ENCODE measurements at places on chromosomes 13 and 19. TPM values are rescaled to one million over a fixed set of nuclear protein-coding genes. Genes with fewer than 3 reads are reported as not detected.

GRCh38 chr19:49829200-49829599 lies 11.1 kb downstream of the MED25 start:
- no peaks in the 10 kb centered on the region for H3K4me1 ChIP-seq
- DNase-seq: no peak
- H3K36me3 ChIP-seq: peaks cover 14% of the 10 kb centered on the region
- no peak overlapping the region for H3K4me3 ChIP-seq
- no peaks in the 10 kb centered on the region for H3K27me3 ChIP-seq
- no peak overlapping the region for H3K27ac ChIP-seq

DNA sequence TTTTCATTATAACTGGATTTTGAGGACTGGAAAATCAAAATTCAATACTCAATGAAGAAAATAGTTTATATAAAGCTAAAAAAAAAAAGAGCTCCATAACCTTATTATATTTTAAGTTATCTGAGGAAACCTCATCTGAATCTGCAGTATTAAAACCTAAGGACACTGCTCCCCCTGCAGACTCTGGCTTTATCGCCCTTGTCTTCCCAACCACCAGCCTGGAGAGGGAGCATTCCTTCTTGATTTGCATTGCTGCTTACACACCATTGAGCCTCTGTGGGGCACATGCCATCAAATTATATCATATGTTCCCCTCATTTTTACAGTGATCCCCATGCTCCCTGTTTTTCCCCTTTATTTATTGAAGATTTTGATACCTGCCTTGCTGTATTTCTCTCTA lies 871.4 kb upstream of the GPC6 start:
- DNase-seq: no peak
- H3K4me1 ChIP-seq: peaks cover 3% of the 10 kb centered on the region
- H3K4me3 ChIP-seq: no peak overlapping the region

GRCh38 chr13:20588529-20589110 lies 21.7 kb downstream of the IFT88 start:
- peaks cover 47% of the 10 kb centered on the region for H3K36me3 ChIP-seq
- DNase-seq: no peak
- H3K27ac ChIP-seq: no peak overlapping the region
- no peaks in the 10 kb centered on the region for H3K4me1 ChIP-seq
- no peaks in the 10 kb centered on the region for H3K27me3 ChIP-seq
- H3K4me3 ChIP-seq: no peak overlapping the region

GRCh38 chr13:95756072-95756471 lies 79.1 kb downstream of the DNAJC3 start:
- no peak overlapping the region for H3K27ac ChIP-seq
- peaks cover 9% of the 10 kb centered on the region for H3K36me3 ChIP-seq
- no peaks in the 10 kb centered on the region for H3K27me3 ChIP-seq
- H3K4me3 ChIP-seq: no peak overlapping the region
- no peak for DNase-seq

DNA sequence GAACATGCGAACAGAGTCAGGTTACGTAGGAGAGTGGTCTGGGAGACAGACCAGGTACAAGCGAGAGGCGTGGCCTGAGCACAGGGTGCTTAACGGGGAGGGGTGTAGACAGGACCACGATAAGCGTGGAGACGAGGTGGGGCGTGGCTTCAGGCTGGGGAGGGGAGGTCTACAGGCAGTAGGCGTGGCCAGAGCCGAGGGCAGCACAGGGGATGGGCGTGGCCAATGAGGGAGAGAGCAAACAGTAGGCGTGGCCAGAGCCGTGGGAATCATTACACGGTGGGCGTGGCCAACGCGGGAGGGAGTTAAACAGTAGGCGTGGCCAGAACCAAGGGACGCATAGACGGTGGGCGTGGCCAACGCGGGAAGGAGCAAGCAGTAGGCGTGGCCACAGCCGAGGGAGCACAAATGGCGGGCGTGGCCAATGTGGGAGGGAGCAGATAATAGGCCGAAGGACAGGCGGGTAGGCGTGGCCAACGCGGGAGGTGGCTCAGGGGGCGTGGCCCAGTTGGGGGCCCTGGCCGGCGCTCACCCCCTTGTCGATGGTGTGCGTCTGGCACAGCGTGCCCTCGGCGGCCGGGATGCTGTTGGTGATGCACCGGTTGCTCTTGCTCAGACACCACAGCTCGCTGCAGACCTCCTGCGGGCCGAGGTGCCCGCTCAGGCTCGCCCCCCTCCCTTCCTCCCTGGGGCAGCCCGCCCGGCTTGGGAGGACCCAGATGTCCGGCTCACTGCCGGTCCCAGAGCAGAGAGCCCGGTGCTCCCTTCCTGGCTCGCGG lies 15.2 kb upstream of the MYO1F start:
- H3K27ac ChIP-seq: peak overlapping the region; percentile 75
- H3K27me3 ChIP-seq: peaks cover 6% of the 10 kb centered on the region
- DNase-seq: peak; percentile 100
- peaks cover 24% of the 10 kb centered on the region for H3K36me3 ChIP-seq

Gene ZNF600
- total RNA-seq: 16.7 TPM

GRCh38 chr13:62093984-62094780 lies 678.5 kb upstream of the PCDH20 start:
- no peak overlapping the region for H3K27ac ChIP-seq
- no peaks in the 10 kb centered on the region for H3K4me1 ChIP-seq
- no peaks in the 10 kb centered on the region for H3K27me3 ChIP-seq
- no peak for DNase-seq
- no peak overlapping the region for H3K4me3 ChIP-seq
- H3K36me3 ChIP-seq: no peaks in the 10 kb centered on the region

Gene EPSTI1
- 44.0 TPM for total RNA-seq

Gene IGFL3
- total RNA-seq: not detected

Gene SPACA4
- total RNA-seq: not detected

DNA sequence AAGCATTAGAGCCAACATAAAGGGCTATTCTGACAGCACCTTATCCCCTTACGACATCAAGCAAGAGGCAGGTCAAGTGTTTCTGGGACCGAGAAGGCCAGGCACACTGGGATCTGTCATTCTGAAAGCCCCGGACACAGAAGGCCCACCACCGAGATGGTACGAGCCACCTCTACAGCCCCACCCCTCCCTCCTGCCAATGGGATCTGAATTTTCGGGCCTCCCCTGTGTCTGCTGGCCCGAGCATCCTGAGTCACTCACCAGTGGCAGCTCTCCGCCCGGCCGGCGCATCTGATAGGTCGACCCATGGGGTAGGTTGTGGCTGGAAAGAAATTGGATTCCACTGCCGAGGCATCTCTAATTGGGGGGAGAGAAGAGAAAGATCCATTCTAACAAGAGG lies 2.6 kb downstream of the TIMM44 start:
- H3K27ac ChIP-seq: no peak overlapping the region
- no peaks in the 10 kb centered on the region for H3K27me3 ChIP-seq
- peak overlapping the region; percentile 39 for H3K4me3 ChIP-seq
- H3K36me3 ChIP-seq: peaks cover 14% of the 10 kb centered on the region
- H3K4me1 ChIP-seq: peaks cover 8% of the 10 kb centered on the region

Gene RUBCNL
- total RNA-seq: 3.2 TPM

Gene STXBP2
- 88.1 TPM for total RNA-seq

DNA sequence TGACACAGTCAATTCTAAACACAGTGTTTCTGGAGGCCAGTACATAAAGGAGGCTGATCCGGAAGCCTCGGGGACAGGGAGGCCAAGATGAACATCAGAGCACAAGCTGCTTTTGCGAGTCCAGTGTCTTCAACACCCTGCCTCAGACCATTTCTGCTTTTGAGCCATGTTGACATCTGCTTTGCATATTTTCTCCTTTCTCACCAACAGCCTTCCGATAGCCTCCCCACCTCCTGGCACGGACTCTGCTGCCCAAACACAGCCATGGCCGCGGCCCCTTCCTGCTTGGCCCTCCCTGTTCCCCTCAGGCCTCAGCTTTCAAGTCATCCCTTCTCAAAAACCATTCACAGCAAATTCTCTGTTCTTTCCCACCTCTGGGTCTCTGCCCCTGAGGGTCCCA lies 3.6 kb downstream of the LRRC25 start:
- no peak overlapping the region for H3K4me3 ChIP-seq
- H3K27me3 ChIP-seq: no peaks in the 10 kb centered on the region
- H3K4me1 ChIP-seq: no peaks in the 10 kb centered on the region

Gene LYL1
- total RNA-seq: 3.4 TPM

Gene CACNA1A
- 0.89 TPM for total RNA-seq

DNA sequence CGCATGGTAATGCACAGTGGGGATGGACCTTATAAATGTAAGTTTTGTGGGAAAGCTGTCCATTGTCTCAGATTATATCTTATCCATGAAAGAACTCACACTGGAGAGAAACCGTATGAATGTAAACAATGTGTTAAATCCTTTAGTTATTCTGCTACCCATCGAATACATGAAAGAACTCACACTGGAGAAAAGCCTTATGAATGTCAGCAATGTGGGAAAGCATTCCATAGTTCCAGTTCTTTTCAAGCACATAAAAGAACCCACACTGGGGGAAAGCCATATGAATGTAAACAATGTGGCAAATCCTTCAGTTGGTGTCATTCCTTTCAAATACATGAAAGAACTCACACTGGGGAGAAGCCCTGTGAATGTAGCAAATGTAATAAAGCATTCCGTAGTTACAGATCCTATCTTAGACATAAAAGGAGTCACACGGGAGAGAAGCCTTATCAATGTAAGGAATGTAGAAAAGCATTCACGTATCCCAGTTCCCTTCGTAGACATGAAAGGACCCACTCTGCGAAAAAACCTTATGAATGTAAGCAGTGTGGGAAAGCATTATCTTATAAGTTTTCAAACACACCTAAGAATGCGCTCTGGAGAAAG lies 13.8 kb downstream of the ZNF763 start:
- no peaks in the 10 kb centered on the region for H3K4me1 ChIP-seq
- no peak overlapping the region for H3K27ac ChIP-seq
- H3K36me3 ChIP-seq: peaks cover 65% of the 10 kb centered on the region
- H3K27me3 ChIP-seq: no peaks in the 10 kb centered on the region

Gene TUBA3C
- not detected for total RNA-seq

DNA sequence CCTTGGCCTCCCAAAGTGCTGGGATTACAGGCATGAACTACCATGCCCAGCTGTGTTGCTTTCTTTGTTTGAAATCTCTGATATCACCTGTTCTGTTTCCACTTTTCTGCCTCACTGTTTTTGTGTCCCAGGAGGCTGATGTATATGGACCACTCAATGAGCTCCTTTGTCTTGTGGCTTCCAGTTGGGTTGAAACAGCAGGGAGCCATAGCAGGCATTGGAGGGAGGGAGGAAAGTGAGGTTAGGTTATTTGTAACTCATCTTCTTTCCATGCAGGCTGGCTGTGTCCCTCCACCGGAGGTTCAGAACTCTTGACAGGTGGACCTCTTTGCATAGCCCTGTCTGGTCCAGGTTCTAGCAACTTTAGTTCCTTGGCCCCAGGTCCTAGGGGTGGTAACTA lies 6.1 kb upstream of the CYP4F22 start:
- H3K4me1 ChIP-seq: no peaks in the 10 kb centered on the region
- no peak for DNase-seq
- no peak overlapping the region for H3K4me3 ChIP-seq
- no peak overlapping the region for H3K27ac ChIP-seq
- peaks cover 5% of the 10 kb centered on the region for H3K36me3 ChIP-seq

- H3K4me3 ChIP-seq: no peak overlapping the region
- no peak for DNase-seq
- H3K27me3 ChIP-seq: peaks cover 1% of the 10 kb centered on the region
- H3K36me3 ChIP-seq: peaks cover 40% of the 10 kb centered on the region
- no peaks in the 10 kb centered on the region for H3K4me1 ChIP-seq
Measured at GRCh38 chr13:113169277-113170272, 11.1 kb downstream of the PROZ start.

DNA sequence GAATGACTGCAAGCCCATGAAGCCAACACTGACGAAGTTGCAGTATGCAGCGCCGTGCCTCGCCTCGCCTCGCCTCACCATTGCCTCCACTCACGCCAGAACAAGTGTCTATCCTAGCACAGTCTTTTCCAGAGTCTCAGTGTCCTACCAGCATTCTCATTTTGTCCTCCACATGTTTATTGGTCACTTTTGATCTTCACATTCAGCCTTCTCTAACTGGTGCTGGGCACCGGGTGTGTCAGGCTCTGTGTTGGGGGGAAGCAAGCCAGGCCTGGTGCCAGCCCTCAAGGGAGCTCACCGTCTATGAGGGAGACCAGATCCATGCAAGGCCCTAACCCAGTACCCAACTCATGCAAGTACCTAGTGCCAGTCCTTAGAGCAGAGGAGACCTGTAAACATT lies 69.7 kb upstream of the GPR183 start:
- no peaks in the 10 kb centered on the region for H3K4me1 ChIP-seq
- no peak for DNase-seq
- H3K4me3 ChIP-seq: no peak overlapping the region
- H3K36me3 ChIP-seq: peaks cover 32% of the 10 kb centered on the region
- no peak overlapping the region for H3K27ac ChIP-seq
- no peaks in the 10 kb centered on the region for H3K27me3 ChIP-seq

DNA sequence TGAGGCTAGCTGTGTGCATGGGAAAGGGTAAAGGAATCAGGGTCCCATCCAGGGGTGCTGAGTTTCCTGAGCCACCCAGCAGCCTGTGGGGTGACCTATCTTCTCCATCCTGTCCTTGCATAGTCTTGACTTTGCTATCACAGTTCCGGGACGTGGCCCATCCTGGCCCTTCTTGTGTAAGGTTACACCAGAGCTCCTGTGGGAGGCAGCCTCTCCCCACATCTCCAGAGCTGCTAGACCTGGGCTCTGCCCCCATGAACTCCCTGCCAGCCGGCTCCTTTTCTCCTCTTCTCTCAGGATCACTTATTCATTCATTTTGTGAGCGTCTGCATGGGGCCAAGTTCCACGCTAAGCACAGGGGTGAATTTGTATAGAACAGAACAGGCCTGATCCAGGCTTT lies 238.9 kb downstream of the TSHZ3 start:
- no peak overlapping the region for H3K27ac ChIP-seq
- peaks cover 21% of the 10 kb centered on the region for H3K4me1 ChIP-seq
- peaks cover 13% of the 10 kb centered on the region for H3K27me3 ChIP-seq
- no peaks in the 10 kb centered on the region for H3K36me3 ChIP-seq

DNA sequence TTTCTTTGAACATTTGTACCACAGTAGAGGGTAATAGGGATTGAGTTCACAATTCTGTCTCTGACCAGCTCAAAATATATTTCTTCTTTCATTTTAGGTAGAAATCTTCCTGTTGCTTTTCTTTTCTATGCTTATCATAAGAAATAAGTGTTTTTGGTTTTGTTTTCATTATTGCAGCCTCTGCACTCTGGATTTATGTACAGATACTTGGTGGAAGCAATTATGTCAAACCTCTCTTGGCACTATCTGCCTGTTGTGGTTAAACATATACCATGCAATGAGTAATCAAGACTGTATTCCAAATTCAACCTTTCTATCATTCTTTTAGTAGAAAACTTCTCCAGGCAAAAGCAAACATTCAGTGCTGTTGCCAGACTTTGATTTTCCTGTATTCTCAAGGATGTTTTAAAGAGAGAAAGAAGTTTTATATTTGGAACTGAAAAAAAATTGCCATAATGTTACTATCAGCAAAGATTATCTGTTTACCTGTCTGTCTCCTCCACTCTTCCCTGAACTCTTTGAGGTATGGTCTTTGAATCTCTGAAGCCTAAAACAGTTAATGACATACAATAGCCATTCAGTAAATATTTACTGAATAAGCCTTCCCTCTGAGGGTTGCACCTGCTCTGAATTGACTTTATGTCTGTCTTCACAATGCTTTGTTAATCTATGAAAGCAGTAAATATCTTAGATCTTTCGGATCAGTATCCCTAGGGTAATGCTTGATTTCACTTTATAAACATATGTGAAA lies 612.5 kb upstream of the PRR20A start:
- H3K27ac ChIP-seq: peak overlapping the region; percentile 14
- no peaks in the 10 kb centered on the region for H3K36me3 ChIP-seq
- DNase-seq: no peak
- no peaks in the 10 kb centered on the region for H3K4me1 ChIP-seq

Gene TPTE2
- 0.60 TPM for total RNA-seq
